Stimulated activated CD4-positive, alpha-beta T cell treated with anti-CD3 and anti-CD28 coated beads, Interleukin-15, amount 100 ng/mL, for 1 hour (primary cell): ENCODE measurements at places on chromosomes 5 and 9.

- DNase-seq = no peak
Measured at GRCh38 chr5:151786468-151786867, 14.7 kb downstream of the G3BP1 start.

DNA sequence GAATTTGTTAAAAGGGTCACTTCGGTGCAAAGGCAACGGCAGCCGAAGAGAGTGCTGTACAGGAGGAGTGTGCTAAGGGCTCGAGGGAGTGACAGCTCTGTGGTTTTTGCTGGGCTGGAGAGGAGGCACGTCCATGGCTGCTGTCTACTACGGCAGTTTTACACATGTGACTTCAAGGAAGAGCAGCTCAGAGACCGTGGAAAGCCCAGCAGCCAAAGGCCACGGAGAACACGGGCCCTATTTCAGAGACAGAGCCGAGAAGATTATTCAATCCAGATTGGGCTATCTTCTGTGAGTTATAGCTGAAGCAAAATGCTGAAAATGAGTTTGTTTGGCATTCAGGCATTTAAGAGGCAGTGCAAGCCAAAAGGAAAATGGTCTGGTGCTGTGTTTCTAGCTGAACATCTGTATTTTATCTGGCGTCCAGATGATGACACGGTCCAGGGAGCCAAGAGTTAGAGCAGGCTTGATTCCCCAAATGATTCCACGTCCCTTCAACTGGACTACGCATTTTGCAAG lies 96.4 kb downstream of the RFK start:
- no peak for DNase-seq

DNA sequence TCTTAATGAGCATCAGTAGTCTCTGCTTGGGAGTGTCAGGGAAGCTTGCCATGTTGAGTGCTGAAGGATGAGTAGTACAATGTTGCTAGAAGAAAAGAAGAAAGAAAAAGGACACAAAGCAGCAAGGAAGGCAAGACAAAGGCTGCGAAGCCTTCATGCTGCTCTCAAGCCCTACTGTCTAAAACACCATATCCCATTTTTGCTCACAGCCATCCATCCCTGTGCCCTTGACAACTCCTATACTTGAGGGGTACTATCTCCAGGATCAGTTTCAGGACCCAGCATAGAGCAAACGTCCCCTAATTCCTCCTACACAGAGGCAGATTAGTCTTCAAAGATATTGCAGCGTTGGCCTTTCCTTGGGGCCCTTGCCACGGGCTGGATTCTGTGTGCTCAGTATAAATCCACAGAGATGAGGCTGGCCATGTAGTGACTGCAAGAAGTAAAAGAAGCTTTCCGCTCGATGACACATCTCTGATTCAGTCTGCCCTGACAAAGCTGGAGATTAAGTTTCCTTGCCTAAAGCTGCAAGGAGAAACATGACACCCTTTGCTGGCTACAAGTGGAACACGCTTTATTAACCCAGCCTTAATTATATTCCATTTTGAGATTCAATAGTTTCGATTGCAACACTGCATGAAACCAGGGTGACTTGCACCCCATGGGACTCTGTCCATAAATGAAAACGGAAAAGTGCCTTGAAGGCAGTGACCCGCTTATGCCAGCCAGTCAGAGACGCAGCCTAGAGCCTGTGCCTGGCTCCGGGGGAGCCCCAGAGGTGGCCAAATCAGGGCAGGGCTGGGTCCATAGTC lies 304.6 kb downstream of the ACTL7B start:
- no peak for DNase-seq

GRCh38 chr5:147170603-147171002 lies 64.2 kb upstream of the STK32A start:
- no peak for DNase-seq

DNA sequence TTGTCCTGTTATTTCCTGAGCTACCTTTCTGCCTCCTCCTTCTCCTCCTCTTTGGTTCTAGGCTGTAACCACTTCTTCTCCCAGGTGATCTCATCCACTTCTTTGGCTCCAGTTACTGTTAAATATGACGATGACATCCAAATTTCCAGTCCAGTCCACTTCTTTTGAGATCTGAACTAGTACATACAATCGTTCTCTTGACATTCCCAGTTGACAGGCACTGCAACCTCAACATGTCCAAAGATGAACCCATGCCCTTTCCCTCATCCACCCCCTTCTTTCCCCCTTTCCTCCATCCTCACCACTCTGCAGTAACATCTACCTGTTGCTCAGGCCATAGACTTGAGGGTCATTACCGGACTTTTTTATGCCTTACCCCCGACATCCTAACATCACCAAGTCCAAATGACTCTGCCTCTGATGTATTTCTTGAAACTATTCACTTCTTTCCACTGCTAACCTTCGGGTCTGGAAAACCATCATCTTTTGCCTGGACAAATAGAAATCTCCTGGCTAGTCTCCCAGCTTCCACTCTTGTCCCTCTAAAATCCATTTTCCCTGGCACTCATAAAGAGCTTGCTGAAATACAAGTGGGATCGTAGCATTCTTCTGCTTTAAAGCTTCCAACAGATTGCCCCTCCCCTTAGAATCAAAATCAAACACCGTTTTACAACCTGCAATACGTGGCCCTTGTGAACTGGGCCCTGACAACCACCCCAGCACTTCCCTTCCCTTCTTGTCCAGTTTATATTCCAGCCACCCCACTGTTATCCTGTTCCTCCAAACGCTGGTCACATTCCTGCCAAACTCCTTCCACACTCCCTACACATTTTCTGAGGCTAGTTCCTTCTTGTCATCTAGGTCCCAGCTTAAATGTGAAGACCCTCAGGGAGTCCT lies 31.5 kb downstream of the KLF9 start:
- DNase-seq = no peak

DNA sequence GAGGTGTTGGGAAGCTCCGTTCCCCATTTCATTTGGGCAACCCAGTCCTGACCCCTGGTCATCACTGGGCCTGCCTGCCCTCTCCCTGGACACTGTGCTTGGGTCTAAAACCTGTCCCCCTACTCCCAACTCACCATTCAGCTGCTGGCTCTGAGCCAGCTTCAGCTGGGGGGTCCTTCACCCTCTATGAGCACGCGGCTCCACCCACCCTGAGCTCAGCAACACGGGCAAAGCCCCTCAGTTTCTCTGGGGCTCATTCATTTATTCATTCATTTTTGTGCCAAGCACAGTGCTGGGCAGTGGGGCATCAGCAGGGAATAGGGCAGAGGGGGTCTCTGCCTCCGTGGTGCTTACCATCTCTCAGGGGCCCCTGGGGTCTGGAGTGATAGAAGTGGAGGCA lies 199.8 kb upstream of the MVB12B start:
- no peak for DNase-seq

DNA sequence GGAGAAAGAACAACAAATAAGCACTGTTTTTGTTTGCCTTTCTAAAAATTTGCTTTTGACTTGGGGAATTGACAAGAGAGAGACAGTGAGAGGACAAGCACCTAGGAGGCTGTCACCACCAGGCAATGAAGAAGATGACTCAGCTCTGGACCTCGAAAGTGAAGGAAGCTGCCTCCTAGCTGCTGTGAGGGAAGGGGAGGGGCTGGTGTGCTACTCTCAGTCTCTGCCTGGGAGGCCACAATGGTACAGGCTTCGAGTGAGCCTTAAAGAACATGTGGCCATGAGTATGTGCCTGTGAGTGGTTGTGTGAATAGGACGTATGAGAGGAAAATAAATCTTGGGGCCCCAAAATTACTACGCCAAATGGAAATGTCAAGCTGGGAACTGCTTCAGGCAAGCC lies 7.1 kb upstream of the PLK2 start:
- no peak for DNase-seq

- no peak for DNase-seq
Measured at GRCh38 chr5:153939101-153939500, 99.6 kb downstream of the FAM114A2 start.

DNA sequence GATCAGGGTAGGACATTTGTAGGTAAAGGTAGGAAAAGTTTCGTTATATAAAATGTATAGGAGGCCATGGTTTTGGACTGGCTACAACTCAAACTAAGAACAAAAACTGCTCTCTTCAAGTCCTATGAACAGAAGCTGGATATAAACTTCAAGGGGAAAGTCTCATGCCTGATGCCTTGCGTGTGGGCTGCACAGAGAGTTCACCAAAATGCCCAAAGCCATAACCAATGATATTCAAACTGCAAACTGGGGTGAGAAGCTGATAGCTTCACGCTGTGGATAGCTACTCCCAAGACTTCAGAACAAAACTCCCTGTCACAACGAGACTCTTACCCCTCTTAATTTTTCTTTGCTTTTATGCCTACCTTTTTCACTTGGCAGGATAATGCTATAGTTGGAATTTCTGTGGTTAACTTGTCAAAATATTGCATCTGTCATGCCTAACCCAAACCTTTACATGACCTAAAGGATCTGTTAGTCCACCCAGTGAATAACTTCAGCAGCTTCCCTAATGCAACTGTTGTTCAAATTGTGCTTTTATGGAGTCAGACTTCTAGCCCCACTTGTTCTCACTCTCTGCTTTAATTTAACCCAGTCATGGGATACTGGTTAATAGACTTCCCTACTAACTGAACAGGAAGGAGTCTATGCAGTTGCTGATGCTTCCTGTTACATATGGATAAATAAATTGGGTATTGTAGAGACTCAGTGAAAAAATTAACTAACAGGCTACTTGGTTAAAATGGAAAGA lies 71.9 kb downstream of the SFXN1 start:
- no peak for DNase-seq

GRCh38 chr9:38081356-38082108 lies 12.5 kb upstream of the SHB start:
- no peak for DNase-seq

DNA sequence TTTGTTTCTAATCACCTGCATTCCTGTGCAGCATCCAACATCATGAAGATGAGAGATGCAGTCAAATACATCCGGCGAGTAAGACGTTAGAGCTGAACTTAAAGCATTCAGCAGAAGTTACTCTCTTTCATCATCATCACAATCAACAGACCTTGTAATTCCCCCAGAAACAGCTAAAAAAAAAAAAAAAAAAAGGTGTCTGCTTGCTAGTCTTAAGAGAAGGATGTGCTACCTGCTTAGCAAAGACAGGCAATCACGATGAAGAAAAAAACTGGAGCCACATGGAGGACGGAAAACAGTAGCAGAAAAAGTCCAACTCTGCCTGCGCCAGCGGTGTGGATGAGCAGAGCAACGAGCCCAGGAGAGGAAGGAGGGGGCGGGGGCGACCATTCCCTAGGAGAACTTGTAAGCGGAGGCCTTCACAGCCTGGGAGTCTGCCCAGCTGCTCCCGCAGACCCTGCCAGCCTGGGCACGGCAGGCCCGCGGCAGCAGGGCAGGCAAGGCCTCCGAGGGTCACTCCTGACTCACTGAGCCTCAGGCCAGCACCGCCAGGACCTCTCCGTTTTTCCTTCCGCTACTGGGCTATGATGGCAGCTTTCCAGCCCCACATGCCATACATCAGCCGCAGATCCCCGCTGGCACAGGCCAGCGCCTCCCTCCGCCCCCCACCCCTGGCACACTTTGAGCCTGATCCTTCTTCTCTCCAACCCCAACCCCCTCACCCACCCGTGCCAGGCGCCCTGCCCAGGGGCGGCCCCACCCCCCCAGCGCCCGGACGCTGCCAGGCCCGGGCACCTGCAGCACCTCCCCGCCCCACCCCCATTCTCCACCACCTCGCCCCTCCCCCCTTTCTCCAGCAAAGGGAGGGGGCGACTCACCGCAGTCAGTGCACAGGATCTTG lies 1.4 kb downstream of the NRG2 start:
- DNase-seq = no peak

GRCh38 chr9:13291718-13292117 lies 12.2 kb upstream of the MPDZ start:
- DNase-seq = no peak

DNA sequence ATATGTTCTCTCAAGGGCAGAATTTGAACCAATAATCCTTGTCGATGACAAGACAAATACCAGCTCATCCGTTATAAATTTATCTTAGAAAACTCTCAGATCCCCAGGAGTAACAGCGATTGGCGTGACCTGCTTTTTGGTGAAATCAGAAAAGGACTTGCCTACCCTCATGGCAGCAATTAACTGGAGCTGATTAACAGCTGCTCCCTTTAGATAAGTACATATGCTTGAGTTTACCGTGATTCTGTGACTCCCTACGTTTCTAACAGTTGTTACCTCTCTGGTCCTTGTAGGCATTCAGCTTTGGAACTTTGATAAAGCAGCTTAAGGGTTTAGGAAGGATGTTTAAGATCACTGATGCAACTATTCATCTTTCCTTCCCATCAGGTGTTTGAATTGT lies 2.6 kb downstream of the INVS start:
- no peak for DNase-seq

DNA sequence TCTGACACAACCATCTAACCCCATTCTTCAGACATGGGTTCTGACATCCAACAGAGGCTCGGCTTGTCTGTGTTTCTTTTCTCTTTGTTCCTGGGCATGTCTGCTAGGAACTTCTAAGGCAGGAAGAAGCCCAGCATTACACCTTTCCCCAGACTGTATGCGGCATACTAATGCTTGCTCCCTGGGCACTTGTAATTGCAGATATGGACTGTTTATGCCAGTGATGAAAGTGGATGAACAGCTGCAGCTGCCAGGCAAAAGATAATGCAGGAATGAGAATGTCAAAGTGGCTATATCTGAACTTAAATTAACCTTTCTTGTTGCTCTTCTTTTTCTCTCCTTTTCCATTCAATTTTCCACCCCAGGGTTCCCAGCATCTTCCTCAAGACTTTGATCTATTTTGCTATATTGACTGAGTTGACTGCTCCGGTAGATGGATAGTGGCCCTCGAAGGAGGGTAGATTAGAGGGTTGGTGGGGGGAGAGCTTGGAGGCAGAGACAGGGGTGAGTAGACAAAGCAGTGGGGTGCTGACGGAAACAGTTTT lies 344.4 kb downstream of the MAN2A1 start:
- no peak for DNase-seq

GRCh38 chr9:80500300-80500699 lies 928.5 kb downstream of the TLE4 start:
- no peak for DNase-seq

DNA sequence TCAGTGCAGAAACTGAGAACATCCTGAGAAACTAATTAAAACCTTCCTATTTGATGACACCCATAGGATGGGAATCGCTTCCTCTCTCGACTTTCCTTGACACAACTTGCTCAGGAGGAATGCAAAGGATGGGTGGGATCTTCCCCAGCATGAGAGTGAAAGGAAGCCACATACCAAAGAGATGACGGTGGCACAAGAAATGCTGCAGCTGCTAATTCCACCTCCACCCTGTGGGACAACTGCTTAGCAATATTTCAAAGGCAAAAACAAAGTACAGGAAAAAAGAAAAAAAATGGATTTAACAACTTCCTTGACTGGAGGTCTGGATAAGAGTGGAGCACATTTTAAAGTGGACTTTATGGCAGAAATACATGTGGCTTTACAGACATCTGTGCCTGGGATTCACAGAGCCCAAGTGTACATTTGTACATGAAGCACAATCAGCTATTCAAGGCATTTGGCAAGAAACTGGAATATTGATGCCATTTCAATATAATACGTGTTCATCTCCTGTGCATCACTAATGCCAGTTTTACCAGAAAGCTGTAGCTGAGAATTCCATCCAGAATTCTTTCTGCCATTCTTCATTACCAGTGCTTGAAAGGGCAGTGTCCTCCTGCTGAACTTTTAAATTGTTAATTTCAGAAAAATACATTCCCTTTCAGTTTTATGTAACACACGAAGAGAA lies 359.2 kb upstream of the ACTBL2 start:
- no peak for DNase-seq

- no peak for DNase-seq
Measured at GRCh38 chr5:119512277-119512676, 60.0 kb downstream of the HSD17B4 start.

GRCh38 chr5:88821161-88821560 lies 61.8 kb downstream of the MEF2C start:
- DNase-seq = no peak
